ENCODE measurements at places on chromosomes 7 and 10. TPM values are rescaled to one million over a fixed set of nuclear protein-coding genes. Genes with fewer than 3 reads are reported as not detected.

DNA sequence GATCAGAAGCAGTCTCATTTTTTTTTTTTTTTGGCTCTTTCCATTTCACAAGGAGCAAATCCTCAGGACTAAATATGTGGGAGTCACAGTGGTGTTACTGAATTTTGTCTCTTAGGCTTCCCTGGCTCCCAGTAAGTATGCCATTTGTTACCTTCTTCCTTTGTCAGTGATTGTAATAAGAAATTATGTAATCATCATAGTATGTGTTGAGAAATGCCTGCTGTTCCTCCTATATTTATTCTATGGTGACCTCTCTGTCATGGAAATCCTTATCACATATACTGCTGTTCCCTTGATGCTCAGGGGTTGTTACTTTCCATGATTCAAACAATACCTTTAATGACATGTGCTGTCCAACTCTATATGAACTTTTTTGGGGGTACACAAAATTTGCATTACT lies 4.8 kb upstream of the OR9A4 start:
- no peak for DNase-seq

DNA sequence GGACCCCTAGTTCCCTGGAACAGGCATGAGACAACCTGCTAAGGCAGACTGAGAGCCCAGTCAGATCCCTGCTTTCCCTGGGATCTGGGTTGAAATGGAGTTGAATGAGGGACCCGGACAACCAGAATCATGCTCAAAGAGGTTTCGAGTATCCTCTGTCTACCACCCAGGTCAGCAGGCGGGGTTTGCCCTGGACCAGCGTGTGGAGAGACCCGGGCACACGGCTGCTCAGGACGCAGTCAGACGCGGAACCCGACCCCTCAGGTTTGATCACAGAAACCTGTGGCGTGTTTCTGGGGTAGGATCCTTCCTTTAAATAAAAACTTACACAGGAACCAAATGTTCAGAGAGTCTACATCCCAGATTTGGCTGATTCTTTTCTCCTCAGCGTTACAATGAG lies 330.6 kb downstream of the PTPRN2 start:
- DNase-seq: no peak

DNA sequence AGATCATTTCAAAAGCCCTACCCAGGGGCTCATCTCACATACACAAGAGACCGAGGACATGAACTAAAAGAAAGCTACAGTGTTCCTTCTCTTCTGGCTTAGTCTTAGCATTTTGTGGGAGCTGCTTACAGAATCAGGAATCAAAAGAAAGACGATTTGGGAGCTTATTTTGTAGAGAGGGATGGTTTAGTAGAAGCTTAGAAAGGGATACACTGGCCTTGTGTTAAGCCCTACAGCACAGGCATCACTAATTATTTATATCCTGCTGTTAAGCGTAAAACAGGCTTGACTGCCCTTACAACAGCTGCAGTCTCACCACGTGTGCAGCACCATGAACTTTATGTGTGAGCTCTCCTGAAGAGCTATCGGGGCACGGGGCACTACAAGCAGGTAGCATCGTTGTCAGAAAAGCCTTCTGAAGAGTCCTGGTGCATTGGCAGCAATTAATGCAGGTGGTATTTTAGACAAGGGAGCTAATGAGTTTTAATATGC lies 798.3 kb downstream of the NXPH1 start:
- DNase-seq: no peak

GRCh38 chr7:85144771-85145170 lies 42.1 kb downstream of the SEMA3D start:
- no peak for DNase-seq

GRCh38 chr10:132462463-132463332 lies 65.7 kb downstream of the PWWP2B start:
- no peak for DNase-seq

GRCh38 chr10:123974406-123974805 lies 82.8 kb upstream of the CPXM2 start:
- DNase-seq: no peak

Gene CHN2
- 9.8 TPM for total RNA-seq

Gene MALRD1
- total RNA-seq: 3.6 TPM

Gene PTPRZ1
- total RNA-seq: 26.4 TPM

Gene SPDYE11
- not detected for total RNA-seq

Gene SEC61A2
- total RNA-seq: 10.5 TPM
